ENCODE measurements at places on chromosomes 16 and 17.

GRCh38 chr16:75026892-75027391 lies 28.1 kb downstream of the ZNRF1 start:
- no peak for DNase-seq

GRCh38 chr16:27321013-27321915 lies 7.5 kb downstream of the IL4R start:
- DNase-seq: no peak

DNA sequence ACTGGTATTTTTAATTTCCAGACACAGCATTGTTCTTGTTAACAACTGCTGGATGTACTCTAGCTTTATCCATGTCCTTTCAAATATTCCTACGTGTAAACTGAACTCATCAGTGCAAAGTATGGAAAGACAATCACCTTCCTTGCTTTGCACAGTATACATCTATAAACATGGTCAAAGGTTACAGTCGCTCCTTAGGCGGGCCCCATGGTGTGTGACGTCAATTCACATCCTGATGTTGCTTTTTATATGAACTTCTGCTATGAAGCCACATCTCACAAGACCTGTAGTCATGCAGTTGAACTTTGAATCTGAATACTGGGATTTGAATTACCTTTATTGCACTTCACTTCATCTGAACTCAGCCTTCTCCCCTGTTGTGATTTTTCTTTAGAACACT lies 447.6 kb upstream of the PSMD7 start:
- DNase-seq: no peak

DNA sequence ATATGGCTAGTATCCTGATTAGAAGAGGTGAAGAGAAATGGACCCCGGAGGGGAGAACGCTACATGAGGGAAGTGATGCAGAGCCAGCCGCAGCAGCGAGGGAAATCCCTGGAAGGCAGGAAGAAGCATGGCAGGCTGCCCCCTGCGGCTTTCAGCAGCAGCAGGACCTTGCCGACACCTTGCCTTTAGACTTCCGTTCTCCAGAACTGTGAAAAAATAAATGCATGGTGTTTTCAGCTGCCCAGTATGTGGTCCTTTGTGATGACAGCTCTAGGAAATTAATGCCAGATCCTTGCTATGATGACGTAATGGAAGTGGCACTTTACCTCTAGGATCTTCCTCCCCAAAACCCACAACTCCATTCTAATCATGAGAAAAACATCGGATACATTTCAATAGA lies 9.7 kb upstream of the ZFP1 start:
- no peak for DNase-seq

GRCh38 chr17:31907342-31907962 lies 5.9 kb upstream of the UTP6 start:
- DNase-seq: no peak

DNA sequence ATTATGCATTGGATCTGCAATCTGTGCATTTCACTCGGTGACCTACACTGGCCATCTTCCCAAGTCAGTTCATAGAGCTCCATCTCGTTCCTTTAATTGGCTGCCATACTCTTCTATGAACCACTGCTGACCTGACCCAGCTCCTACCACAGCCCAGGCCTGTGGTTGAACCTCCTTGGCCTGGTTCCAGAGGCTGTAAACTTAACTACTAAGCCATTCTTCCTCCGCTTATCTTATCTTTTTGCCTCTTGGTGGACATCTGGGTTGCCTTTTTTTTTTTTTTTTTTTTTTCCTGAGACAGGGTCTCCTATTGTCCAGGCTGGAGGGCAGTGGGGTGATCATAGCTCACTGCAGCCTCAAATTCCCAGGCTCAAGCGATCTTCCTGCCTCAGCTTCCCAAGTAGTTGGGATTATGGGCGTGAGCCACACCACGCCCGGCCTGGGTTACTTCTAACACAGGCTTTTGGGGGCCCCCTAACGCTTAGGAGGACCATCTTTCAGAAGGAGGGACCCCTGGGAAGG lies 18.3 kb downstream of the COQ7 start:
- DNase-seq: no peak

GRCh38 chr16:57786632-57787518 lies 15.4 kb downstream of the KIFC3 start:
- DNase-seq: no peak

GRCh38 chr16:57728336-57729181 lies 7.0 kb upstream of the KATNB1 start:
- no peak for DNase-seq

GRCh38 chr16:56102183-56102686 lies 89.1 kb upstream of the GNAO1 start:
- no peak for DNase-seq

DNA sequence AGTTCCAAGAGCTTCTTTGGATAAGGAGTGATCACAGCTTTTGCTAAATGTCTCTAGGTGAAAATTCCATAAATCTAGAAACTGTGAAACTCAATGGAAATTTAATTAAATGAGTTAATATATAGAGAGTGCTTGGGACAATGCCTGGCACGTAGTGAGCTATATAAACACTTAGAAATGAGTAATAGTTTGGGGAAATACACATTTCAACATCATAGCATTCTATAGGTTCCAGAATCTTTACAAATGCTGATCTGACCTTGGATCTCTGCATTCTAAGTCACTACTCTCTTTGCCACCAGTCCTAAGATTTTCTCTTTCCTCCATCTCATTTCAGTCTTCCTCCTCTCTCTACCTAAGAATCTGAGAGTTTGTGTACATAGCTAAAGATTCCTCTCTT lies 175.6 kb downstream of the SOX9 start:
- no peak for DNase-seq

DNA sequence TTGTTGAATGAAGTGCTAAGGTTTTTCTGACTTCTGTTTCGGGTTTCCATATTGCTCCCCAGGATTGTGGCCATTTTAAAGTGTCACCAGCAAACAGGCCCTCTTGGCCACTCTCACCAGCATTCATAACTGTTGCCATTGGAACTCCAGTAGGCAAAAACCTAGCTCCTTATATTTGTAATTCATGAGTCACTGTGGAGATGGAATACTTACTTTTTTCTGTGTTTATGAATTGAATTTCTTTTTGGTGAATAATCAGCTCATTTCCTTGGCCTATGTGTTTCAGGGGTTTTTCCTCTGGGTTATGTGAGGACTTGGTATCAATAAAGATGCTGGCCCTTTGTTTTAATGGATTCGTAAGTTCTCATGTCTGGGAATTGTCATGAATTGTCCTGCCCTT lies 255.1 kb downstream of the SNX29 start:
- DNase-seq: no peak

DNA sequence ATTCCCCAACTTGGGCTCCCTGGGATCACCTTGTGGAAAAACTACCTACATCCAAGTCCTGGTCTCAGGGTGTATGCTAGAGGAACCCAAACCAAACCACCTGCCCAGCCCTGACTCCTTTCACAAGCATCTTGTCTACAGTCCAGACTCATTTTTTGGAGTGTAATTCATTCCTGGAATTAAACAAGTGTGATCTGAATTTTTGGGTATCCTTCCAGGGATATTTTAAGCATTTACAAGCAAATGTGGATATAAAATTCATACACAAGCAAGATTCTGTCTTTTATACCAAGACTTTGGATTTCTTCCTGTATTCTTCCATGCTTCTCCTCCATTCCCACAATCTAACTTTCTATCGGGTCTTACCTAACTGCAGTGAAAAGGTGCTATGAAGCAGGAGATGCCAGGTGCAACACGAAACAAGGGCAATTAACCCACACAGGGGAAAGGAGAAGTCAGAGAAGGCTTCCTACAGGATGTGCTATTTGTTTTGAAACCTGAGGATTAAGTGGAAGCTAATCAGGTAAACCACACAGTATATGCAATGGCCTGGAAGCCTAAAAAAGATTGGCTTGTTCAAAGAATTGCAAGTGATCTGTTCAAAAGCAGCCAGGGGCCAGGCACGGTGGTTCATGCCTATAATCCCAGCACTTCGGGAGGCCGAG lies 417.2 kb upstream of the C16orf82 start:
- DNase-seq: peak; percentile 89

DNA sequence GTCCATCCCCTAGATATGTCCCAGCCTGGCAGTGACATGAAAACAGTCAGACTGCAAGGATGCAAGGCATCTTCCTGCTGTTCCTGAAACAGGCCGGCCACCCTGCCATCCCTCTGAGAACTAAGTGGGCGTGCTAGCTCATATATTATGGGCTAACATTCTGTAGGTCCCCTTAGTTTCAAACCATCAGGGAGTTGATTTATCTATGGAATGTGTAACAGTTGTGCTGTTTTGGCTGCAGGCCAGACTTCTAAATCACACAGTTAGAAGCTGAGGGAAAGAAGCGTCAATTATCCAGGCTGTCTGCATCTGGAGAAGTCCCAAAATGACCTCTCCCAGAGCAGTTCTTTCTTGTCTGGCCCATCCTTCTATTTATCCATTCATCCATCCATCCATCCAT lies 102.7 kb upstream of the DNAH9 start:
- no peak for DNase-seq

DNA sequence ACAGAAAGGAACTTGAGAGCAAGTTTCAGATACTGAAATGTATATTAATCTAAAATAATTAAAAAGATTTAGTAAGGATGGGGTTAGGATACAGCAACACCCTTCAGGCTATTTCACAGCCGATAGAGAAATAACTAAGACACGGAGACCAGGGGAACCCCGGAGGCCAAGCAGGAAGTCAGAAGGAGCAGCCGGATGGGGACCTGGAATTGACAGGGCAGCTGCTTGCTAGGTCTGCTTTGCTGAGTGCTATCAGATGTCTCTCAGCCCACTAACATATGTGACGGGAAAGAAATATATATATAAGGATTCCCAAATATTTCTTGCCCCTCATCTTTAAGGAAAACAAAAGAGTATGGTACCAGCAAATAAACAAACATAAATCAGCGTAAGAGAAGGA lies 154.1 kb upstream of the CDH5 start:
- no peak for DNase-seq

GRCh38 chr17:34886831-34887230 lies 74.4 kb downstream of the CCT6B start:
- no peak for DNase-seq

DNA sequence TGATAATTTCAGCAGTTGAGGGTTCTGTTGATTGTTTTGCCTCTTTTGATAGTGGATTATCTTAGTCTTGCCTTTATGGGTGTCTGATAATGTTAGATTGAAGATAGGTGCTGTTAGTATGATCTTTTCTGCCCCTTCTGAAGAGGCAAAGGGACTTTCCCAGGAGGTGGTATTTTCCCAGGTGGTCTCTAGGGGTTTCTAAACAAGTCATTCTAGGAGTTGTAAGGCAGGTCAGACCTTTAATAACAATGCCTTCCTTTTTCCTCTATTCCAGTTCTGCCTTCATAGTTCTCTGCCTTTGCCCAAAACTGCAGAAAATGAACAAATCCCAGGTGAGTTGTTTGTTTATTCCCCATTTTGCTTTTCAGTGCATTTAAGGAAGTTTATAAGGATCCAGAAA lies 4.3 kb downstream of the ZFP1 start:
- DNase-seq: no peak

GRCh38 chr17:30210901-30211300 lies 24.6 kb downstream of the SLC6A4 start:
- no peak for DNase-seq
